Smooth muscle cell of trachea (primary cell): ENCODE measurements at places on chromosomes 4 and X. TPM values are rescaled to one million over a fixed set of nuclear protein-coding genes. Genes with fewer than 3 reads are reported as not detected.

The HSFX1 gene
- 0.87 and 2.0 TPM in 2 replicates for total RNA-seq

The ADGRG4 gene
- total RNA-seq, result under 0.01 TPM in 1 of 2 replicates, not detected in the other

The ZXDA gene
- total RNA-seq, result 4.8 and 7.3 TPM in 2 replicates

The ZNF732 gene
- total RNA-seq, result 0.17 and 0.29 TPM in 2 replicates

The NEUROG2 gene
- not detected in 2 replicates for total RNA-seq

The PCYT1B gene
- total RNA-seq, result 0.15 and 0.17 TPM in 2 replicates

The HELT gene
- not detected in 2 replicates for total RNA-seq

The CENPVL3 gene
- total RNA-seq, result not detected in 2 replicates

The HSPA4L gene
- 13.8 and 24.8 TPM in 2 replicates for total RNA-seq

The TSC22D3 gene
- total RNA-seq, result 19.5 and 26.1 TPM in 2 replicates

The GYPB gene
- not detected in 2 replicates for total RNA-seq

The LRAT gene
- total RNA-seq, result under 0.01 and 0.15 TPM in 2 replicates

The ADAM29 gene
- not detected in 2 replicates for total RNA-seq

The DMP1 gene
- total RNA-seq, result not detected in 2 replicates

The GABRE gene
- 1.3 and 11.7 TPM in 2 replicates for total RNA-seq

The ARHGAP6 gene
- total RNA-seq, result 9.2 and 10.3 TPM in 2 replicates
